ENCODE measurements at places on chromosomes 5 and 9.

DNA sequence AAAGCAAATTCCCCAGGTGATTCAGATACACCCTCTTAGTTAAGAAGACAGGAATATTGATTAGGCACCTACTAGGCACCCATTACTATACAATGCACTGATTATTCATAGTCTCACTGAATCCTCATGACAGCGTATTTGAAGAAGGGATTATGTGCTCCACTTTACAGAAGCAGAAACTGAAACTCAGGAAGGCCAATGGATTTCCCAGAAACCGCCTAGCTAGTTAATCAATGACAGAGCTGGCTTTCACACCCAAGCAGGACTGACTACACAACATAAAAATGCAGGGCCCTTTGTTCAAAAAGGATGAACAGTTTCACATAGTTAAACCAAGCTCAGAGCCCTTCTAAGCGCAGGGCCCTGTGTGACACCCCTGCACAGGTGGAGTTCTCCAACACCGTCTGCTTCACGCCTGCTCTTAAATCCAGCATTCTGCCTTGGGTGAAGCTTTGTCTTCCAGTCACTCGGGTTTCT, 117.3 kb downstream of the TTLL11 start:
- DNase-seq = no peak

- DNase-seq = no peak
Measured at GRCh38 chr5:102341681-102342288, 45.7 kb upstream of the SLCO4C1 start.

DNA sequence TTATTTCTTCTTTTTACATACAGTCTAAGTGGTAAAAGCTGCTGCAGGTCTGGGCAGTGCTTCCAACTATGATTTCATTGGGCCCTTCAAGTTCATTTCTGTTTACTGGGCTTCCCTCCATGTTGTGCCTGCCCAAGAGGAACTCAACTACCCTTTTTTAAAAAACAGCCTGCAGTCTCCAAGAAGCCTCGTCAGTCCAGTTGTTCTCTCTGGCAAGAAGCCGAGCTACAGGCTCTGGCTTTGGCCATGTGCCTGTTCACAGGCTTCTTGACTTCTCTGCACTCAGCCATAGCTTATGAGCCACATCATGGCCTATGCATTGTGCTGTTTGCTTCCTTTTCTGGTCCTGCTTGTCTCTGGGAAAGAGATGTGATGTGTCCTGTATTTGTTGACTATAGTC, 119.7 kb upstream of the PJA2 start:
- DNase-seq = no peak

- no peak for DNase-seq
Measured at GRCh38 chr9:38066914-38067858, 1.8 kb downstream of the SHB start.

DNA sequence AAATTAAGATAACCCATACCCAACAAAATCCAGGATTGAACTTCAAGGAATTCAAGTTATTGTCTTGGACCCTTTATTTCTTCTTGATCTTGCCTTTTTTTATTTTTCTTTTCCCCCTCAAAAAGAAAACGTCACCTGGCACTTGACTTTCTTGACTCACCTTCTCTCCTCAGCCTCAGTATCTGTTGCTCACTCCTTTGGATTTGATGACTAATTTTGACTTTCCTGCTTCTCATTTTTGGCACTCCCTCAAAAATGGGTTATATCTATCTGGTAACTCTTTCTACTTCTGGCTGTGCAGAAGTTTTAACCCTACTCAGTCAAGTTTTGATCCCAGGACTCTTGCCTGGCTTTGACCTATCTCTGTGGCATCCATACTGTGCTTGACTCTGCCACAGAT, 66.6 kb upstream of the SPATA31D4 start:
- no peak for DNase-seq

DNA sequence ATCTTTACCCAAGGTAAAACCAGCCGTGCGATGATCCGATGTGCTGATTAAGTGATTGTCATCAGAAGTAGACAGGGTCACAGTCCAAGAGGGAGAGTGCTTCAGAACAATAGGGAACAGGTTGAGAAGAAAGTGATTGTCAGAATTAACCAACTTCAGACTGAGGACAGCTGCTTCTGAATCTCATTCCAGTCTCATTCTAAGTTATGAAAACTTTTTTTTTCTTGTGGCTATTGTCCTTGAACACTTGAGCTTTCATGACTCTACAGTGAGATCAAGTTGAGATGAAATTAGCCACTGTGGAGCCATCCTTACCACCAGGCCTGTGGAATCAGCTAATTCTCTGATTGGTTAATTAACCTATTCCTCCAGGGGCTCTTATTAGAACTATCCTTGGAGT, 159.9 kb upstream of the WWC1 start:
- DNase-seq = no peak

GRCh38 chr5:53782620-53783019, 222.2 kb downstream of the NDUFS4 start:
- DNase-seq = no peak

Measured in smooth muscle cell of the brain vasculature (primary cell).